COR-L47 (cell line): ENCODE measurements at places on chromosomes 11 and 22.

DNA sequence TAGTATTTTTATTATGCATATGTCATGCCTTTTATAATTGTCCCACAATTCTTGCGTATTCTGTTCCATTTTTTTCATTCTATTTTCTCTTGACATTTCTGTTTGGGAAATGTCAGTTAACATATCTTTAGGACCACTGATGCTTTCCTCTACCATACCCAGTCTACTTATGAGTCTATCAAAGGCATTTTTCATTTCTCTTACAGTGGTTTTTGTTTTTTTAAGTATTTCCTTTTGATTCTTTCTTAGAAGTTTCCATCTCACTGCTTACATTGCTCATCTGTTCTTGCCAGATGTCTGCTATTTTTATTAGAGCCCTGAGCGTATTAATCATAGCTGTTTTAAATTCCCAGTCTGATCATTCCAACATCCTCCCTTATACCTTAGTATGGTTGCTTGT is 29.3 kb upstream of the OR8B8 start:
- DNase-seq: no peak

GRCh38 chr11:113034576-113034975 is 73.4 kb downstream of the NCAM1 start:
- no peak for DNase-seq

DNA sequence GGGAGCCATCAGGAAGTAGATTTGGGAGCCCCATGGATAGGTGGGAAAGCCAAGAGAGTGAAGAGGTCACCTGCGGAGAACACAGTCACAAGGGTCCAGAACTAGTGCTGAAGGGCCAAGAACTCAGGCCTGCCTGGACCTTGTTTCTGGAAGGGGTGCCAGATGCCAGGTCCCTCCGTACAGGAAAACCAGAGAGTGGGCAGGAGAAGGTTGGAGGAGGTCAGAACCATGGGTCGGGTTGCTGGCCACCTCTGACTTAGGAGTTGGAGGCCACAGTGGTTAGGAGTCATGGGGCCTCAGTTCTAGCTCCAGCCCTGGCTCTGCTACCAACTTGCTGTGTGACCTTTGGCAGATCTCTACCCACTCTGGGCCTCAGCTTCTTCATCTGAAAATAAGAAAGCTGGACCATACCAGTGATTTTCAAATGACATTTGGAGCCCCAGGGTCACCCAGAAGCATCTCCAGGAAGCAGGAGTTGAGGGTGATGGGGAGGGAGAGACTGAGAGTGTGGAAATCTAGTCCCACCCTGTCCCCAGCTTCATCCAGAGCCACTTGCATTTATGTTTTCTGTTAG is 20.8 kb upstream of the TUB start:
- DNase-seq: no peak

- DNase-seq: no peak
Measured at GRCh38 chr11:11171854-11172253, 181.2 kb downstream of the CSNK2A3 start.

DNA sequence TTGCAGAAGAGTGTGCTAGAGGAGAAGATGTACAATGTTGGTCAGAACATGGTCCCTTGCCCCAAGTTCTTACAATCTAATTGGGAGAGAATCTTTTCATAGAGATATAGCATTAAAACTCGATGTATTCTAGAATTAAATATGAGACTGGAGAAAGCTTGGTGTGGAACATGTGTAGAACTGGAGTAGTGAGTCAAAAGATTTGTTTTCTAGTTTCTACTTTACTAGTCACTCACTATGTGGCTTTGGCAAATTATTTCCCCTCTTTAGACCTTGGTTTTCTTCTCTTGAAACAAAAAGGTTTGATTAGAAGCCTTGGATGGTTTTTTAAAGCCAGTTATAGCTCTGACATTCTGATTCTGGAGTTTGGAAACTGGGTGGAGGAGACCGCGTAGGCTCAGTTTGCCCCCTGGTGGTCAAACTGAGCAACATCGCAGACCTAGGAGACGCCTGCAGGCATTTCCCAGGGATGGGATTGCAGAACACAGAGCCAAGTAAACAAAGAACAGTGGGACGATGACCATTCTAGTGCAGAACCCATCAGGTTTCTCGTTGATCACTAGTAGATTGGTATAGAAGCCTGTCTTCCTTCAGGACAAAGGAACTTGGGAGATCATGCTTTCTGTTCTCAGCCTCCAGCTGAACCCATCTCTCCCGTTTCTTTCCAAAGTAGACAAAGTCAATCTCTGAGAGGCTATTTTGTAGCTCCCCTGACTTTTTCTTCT is 8.5 kb upstream of the CHRDL2 start:
- DNase-seq: peak; percentile 35

DNA sequence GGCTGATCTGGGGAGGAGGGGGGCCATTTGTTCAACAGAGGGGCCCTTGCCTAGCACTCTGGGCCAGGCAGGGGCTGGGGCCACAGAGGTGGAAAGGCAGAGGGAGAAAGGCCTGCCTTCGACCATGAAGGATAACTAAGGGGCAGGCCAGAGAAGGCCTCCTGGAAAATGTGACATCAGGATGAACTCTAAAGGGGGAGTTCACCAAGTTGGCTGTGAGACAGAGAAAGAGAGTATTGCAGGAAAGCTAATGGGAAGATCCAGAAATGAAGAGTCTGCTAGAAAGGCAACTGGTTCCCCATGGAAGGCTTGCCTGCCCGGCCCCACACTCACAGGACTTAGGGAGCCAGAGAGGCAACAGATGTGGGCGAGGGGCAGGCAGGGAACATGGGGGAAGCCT is 16.3 kb downstream of the CSNK1E start:
- no peak for DNase-seq

DNA sequence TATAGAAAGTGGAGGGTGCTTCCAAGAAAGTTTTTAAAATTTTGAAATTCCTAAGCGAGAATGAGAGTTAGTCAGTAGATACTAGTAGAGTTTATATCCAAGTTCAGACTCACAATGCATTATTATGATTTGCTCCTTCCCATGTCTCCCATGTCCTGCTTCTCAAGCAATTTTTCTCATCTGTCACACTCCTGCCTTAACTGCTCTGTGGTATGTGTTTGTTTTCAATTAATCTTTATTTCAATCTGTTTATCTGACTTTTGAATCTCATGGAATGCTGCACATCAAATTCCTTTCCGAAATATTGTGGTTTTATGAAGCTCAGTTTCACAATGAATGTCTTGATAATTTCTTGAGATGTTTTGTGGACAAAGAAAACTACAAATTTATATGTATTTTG is 18.1 kb downstream of the THY1 start:
- no peak for DNase-seq

GRCh38 chr11:28834877-28835276 is 726.7 kb downstream of the METTL15 start:
- DNase-seq: no peak

DNA sequence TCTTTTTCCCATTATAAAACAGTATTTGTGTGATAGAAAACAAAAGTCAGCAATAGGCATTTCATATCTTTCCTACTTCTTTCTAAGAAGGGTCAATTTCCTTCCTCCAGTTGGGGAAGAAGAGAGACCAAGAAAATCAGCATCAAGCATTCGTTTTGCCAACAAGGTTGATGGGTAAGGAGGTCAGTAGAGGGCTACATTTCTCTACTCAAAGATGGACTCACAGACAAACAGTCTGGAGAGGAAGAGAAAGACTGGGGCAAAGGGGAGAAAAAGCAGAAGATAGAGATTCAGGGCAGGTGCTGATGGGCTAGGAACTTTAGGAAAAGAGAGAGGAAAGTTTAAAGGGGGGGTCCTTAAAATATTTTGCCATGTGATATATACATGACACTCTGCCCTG is 8.6 kb upstream of the MTNR1B start:
- DNase-seq: no peak

GRCh38 chr11:123061403-123062157 is at the start of gene HSPA8:
TSS of gene HSPA8 (minus strand) at chr11:123062136. CDS start at chr11:123061324, 812 bp downstream.
- DNase-seq: peak; percentile 72

- DNase-seq: no peak
Measured at GRCh38 chr11:58898106-58898505, 41.2 kb upstream of the GLYATL1 start.

- no peak for DNase-seq
Measured at GRCh38 chr22:47400701-47401591, 638.5 kb downstream of the TBC1D22A start.

- peak; percentile 8 for DNase-seq
Measured at GRCh38 chr11:13962562-13963168, at the start of gene SPON1. TSS of gene SPON1 (plus strand) at chr11:13962723. CDS start at chr11:13962905, 182 bp downstream.

DNA sequence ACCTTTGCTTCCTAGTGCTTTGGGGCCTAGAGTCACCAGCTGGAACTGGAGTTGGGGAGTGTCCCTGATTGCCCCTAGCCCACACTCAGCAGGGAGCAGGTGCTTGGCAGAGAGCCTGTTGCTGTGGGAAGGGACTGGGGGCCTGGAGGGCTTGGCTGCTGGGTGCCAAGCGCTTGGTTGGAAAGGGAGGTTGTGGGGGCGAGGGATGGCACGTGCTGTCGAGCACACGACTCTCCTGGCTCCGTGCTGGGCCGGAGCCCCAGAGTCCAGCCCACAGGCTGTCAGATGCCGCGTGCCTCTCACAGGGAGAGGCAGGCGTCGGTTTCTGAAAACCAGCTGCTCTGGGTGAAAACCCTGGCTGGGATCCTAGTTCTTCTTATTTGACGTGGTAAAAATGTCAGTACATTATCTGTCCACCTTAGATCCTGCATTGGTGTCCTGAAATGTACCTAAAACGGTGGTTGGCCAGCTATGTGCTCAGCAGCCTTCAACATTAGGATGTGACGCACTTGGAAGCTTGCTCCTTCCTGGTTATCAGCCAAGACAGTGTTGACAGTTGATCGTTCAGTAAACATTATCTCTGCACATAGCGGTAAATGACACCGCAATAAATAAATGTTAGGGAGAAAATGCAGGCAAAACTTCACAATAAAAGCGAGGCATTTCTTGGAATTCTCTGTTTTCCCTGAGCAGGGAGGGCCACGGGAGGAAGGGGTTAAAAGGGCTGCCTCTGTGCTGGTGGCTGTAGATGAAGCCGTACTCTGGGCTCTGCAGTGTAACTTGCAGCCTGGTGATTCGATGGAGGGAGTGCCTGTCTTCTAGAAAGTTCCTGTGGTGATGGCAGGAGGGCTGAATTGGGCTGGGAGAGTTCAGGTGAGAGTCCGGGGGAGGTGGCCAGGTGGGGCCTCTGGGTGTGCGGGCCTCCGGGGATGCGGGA is 29.2 kb downstream of the GRAMD4 start:
- peak; percentile 94 for DNase-seq

- no peak for DNase-seq
Measured at GRCh38 chr22:33666961-33667619, 253.2 kb downstream of the LARGE1 start.

- no peak for DNase-seq
Measured at GRCh38 chr11:75073459-75074190, 23.1 kb downstream of the OR2AT4 start.

- no peak for DNase-seq
Measured at GRCh38 chr22:16956290-16956689, 51.7 kb downstream of the GAB4 start.

GRCh38 chr11:69096473-69096872 is 47.7 kb downstream of the TPCN2 start:
- no peak for DNase-seq

DNA sequence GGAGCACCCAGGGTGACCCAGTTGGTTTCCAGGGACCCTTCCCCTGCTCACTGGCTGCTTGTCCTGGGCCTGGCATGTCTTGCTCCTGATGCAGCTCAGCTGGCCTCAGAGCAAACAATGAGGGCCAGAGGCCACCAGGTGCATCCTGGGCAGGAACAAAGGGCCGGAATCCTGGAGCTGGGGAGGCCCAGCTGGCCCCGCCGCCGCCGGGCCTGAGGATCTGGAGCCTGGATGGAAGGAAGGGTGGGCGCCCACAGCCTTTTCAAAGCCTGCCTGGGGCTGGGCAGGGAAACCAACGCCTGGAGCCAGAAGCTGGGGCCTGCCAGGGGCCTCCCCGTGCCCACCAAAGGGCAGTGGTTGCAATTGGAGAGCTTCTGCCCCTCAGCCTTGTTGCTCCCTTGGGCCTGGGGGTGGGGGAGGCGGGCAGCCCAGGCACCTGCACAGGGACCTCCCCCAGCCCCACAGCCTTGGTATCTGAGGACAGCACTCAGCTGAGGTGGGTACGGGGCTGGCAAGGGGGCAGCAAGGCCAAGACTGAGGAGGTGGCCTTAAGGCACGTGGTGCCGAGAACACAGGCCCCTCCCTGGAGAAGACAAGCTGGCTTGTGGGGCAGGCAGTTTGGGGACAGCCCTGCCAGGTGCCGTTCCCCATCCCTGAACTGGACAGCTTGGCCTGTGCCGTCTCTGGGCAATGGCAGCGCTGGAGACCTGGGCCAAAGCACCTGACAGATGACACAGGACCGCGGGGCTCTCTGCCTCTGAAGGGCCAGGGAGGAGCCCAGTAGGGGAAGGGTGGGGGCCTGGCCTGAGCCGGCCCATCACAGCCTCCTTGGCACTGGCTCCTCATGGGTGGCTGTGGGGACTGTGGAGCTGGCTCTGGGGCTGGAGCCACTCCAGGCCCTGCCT is 7.1 kb upstream of the ADORA2A start:
- DNase-seq: peak; percentile 56

DNA sequence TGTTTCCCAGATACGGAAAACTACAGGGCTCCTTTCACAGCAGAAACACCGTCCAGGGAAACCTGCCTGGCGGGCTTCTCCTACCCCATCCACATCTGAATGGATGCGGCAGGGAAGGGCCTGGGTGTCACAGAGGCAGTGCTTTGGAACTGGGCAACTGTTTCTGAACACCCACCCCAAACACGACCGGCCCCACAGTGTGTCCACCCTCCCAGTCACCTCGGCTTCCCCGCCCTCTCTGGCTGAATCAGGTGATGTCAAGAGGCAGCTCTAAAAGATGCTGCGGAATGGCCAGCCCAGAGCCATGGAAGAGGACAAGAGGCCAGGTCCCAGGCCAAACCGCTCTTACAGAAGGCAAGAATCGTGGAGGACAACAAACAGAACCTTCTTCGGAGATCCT is 22.0 kb downstream of the IFT27 start:
- no peak for DNase-seq

- DNase-seq: no peak
Measured at GRCh38 chr22:21457023-21457787, 10.0 kb upstream of the TMEM191C start.

DNA sequence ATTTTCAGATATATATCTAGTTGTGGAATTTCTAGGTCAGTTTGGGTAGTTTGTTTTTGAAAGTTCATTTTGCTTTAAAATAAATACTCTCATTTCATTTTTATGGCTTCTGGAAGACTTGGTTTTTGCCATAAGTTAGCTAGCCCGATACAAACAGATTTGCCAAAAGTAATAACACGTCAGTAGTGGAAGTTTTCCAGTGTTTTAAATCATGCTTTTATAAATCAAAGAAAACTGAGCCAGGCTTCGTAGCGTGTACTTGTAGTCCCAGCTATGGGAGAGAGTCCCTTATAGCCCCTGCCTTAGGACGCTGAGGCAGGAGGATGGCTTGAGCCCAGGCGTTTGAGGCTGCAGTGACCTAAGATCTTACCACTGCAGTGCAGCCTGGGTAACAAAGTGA is 21.7 kb upstream of the MICALL1 start:
- DNase-seq: no peak
